Activated CD4-positive, alpha-beta T cell treated with anti-CD3 and anti-CD28 coated beads for 36 hours (primary cell): ENCODE measurements at places on chromosomes 12 and 14. TPM values are rescaled to one million over a fixed set of nuclear protein-coding genes. Genes with fewer than 3 reads are reported as not detected.
A peak's percentile ranks its signal among the peaks of the same experiment; 100 is the strongest.

DNA sequence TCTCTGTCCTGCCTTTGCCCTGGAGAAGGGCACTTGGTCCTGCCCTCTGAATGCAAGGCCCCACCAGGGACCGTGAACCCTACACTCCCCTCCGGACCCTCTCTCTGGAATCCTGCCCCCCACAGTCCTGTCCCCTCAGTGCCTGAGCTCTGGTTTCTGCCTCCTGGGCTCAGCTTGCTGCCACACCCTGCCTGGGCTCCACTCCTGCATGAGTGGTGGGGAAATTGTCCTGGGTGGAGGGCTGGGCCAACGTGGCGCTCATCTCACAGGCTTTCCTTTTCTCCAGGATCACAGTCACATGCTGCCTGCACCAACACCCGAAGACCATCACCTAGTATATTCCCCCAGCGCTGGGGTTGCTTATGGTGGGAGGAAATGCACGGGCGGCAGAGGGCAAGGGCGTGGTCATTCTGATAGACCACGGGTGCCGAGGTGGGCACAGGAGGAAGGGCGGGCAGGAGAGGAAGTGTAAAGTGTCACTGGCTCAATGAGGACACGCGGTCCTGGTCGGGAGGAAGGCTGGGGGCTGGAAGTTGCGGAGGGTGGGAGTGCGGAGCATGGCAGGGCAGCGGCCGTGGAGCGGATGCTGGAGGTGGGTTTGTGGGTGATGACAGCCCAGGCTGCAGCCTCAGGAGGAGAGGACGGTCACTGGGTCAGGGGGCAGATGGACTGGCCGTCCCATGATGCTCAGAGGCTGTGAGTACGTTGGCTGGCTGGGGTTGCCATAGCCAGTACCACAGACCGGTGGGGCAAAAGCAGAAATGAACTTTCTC is 99.5 kb downstream of the KIF26A start:
- H3K4me1 ChIP-seq, result no peaks in the 10 kb centered on the region
- no peak overlapping the region for H3K4me3 ChIP-seq
- no peak for DNase-seq
- H3K36me3 ChIP-seq, result no peaks in the 10 kb centered on the region

- no peaks in the 10 kb centered on the region for H3K4me1 ChIP-seq
- no peak for DNase-seq
- H3K36me3 ChIP-seq, result no peaks in the 10 kb centered on the region
- H3K27me3 ChIP-seq, result no peaks in the 10 kb centered on the region
- no peak overlapping the region for H3K27ac ChIP-seq
- H3K4me3 ChIP-seq, result no peak overlapping the region
Measured at GRCh38 chr12:20624718-20625117, 70.4 kb upstream of the SLCO1C1 start.

- peaks cover 4% of the 10 kb centered on the region for H3K27me3 ChIP-seq
- no peak overlapping the region for H3K4me3 ChIP-seq
- DNase-seq, result no peak
- no peak overlapping the region for H3K27ac ChIP-seq
Measured at GRCh38 chr14:23621204-23621931, 14.8 kb upstream of the DHRS2 start.

DNA sequence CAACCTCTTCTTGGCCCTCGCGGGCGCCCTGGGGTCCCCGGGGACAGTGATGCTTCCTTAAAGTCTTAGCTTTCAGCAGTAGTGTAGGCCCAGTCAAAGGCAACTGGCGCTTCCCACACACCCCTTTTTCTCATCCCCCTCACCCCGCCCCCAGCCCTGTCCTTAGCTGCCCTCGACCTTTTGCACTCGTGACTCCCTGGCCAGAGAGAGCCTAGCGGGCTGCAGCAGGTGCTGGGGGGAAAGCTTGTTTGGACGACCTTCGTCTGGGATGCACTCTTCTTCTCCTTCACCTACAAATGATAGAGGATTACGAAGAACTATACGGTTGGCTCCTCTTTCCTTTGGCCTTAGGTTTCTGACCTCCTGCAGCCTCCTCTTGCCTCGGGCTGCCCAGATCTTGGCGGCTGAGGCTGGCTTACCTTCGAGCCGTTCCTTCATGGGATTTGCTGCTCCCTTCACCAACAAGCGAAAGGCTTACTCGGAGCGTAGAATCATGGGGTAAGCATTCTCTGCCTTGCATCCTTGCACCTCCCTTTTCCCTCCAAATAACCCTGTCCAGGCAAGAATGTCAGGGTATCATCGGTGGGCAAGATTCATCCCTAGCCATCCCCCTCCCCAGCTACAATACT is 815 bp downstream of the COQ10A start:
- H3K27ac ChIP-seq, result peak overlapping the region; percentile 34
- H3K4me1 ChIP-seq, result peaks cover 9% of the 10 kb centered on the region
- no peaks in the 10 kb centered on the region for H3K27me3 ChIP-seq
- no peak for DNase-seq

DNA sequence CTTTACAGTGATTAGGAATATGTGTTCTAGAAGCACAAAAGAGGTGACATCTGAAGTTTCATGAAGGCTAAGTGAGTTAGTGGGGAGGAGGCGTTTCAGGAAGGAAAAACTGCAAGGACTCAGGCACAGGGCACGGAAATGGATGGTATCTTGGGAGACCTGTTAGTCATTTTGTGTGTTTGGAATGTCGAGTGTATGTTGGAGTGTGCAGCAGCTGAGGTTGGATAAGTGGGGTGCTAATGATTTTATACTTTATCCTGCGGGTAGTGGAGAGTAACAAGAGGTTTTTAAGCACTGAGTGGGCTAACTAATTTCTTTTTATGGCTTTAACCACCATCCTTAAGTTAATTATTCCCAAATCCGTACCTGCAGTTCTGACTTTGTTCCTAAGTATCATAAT is 571.5 kb upstream of the FBXO33 start:
- H3K4me3 ChIP-seq, result no peak overlapping the region
- no peaks in the 10 kb centered on the region for H3K36me3 ChIP-seq
- H3K27ac ChIP-seq, result no peak overlapping the region
- DNase-seq, result no peak

DNA sequence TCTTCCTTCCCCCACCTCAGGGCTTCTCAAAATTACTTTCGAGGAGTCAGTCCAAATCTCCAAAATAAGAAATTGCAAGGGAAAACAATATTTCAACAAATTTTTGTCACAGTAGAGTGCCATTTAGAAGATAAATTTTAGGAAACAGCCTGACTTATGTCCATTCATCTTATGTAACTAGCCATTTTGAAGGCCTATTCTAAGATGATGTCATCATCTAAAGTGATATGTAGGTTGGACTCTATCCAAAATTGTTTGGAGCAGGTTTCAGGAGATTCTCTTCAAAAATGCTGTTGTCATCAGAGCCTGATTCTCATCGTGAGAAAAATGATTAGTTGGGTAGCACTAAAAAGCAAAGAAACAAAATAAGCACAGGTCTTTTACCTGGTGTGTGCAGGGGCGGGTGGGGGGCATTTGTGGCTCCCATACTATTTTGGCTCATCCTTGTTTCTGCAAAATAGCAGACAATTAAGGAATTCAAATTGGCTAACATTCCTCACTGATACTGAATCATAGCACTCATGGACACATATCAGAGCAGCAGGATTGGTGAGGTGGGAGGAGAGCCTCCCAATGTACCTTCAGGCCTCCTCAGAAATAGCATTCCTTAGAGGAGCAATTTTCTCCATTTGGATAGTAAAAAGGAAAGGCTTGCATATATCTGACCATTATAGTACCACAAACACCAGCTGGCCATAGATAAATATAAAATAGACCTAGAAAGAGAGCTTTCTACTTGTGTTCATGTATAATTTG is 360.9 kb upstream of the NAV3 start:
- no peak for DNase-seq
- H3K36me3 ChIP-seq, result no peaks in the 10 kb centered on the region
- no peak overlapping the region for H3K27ac ChIP-seq
- no peak overlapping the region for H3K4me3 ChIP-seq
- no peaks in the 10 kb centered on the region for H3K27me3 ChIP-seq
- H3K4me1 ChIP-seq, result no peaks in the 10 kb centered on the region

GRCh38 chr12:15706010-15706676 is 83.0 kb downstream of the EPS8 start:
- no peak overlapping the region for H3K4me3 ChIP-seq
- H3K27ac ChIP-seq, result no peak overlapping the region
- H3K4me1 ChIP-seq, result peaks cover 10% of the 10 kb centered on the region
- H3K27me3 ChIP-seq, result peaks cover 3% of the 10 kb centered on the region

- H3K4me3 ChIP-seq, result no peak overlapping the region
- DNase-seq, result no peak
- no peaks in the 10 kb centered on the region for H3K27me3 ChIP-seq
- no peaks in the 10 kb centered on the region for H3K4me1 ChIP-seq
Measured at GRCh38 chr12:42924482-42924881, 334.9 kb upstream of the PRICKLE1 start.

Gene SALL2
- total RNA-seq, result 6.3 TPM

Gene MAP1LC3B2
- not detected for total RNA-seq

Gene TROAP
- 84.3 TPM for total RNA-seq
